ENCODE measurements at places on chromosomes 5 and 9.
A peak's percentile ranks its signal among the peaks of the same experiment; 100 is the strongest.

DNA sequence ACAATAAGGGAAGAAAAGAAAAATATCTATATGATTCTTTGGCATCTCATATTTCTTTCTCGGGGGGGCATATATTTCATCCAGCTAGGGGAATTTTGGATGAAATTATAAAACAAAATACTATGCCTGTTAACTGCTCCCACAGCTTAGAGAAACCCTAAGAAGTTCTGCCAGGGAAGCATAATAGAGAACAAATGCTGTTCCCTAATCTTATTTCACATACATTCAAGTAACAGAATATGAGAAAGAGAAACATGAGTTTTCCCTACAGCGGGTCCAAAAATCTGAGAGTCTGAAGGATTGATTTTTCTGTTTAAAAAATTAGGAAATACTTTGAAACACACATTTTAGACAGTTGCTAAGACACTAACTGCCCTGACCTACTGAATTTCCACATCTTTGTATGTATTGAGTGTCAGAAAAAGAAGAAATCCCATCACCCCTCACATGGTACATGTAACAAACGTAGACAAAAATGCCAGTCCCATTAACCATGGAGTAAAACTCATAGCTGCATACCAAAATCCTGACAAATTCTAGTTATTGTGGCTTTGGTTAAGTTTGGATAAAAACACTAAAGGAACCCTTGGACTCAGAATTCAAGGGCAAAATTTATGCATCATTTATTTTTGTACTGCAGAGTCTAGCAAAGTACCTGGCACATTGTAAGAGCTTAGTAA lies 620.2 kb upstream of the DMAC1 start:
- DNase-seq, result no peak

GRCh38 chr5:11622785-11623184 lies 281.5 kb downstream of the CTNND2 start:
- no peak for DNase-seq

GRCh38 chr9:9362332-9362731 lies 1250.5 kb downstream of the PTPRD start:
- no peak for DNase-seq

DNA sequence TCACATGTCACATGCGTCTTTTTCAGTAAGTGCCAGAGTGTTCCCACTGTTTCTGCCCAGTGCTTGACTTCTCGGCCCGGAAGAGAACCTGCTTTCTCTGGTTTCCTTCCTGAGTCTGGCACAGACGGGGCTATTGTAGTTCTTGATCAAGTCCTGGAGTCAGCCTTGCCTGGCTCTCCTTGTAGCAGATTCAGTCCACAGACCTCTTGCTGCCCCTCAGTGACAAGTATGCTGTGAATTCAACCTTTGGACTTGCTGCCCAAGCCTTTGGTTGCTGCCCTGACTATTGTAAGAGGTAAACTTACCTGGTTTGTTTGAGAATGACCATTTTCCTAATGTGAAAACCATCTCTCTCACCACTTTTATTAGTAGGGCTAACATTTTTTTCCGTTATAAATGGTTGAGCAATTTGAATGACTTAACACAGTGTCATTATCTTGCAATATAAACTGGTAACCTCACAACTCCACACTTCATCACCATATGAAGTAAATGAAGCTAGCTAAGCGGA lies 24.7 kb downstream of the ZBTB34 start:
- no peak for DNase-seq

- no peak for DNase-seq
Observed at GRCh38 chr5:65125591-65126541, 355.9 kb downstream of the ADAMTS6 start.

DNA sequence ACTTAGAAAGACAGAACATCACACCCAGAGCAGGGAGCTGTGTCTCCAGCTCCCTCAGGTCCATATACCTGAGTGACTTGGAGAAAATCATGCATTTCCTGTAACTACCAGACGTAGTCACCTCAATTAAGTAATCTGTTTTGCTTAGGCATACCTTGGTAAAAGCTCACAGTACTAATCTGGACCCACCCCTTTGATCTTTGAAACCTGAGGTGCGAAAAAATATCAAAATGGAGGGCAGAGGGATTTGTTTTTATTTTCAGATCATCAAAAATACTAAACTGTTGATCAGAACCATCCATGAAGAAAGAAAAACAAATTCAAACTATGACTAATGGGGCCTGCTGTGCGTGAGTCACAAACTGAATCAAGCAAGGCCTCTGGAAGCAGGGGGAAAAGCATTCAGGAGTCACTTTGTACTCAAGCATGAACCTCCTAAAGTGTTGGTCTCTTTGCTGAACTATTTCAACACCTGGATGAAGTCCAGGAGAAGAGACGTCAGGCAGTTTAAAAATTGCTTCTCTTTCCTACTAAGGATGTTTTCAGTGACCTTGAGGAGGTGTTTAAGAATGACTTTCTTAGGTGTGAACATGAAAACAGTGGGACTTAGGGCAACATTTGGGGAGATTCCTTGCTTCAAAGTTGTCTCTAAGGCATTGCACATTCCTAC lies 76.3 kb downstream of the MUSK start:
- peak; percentile 84 for DNase-seq

DNA sequence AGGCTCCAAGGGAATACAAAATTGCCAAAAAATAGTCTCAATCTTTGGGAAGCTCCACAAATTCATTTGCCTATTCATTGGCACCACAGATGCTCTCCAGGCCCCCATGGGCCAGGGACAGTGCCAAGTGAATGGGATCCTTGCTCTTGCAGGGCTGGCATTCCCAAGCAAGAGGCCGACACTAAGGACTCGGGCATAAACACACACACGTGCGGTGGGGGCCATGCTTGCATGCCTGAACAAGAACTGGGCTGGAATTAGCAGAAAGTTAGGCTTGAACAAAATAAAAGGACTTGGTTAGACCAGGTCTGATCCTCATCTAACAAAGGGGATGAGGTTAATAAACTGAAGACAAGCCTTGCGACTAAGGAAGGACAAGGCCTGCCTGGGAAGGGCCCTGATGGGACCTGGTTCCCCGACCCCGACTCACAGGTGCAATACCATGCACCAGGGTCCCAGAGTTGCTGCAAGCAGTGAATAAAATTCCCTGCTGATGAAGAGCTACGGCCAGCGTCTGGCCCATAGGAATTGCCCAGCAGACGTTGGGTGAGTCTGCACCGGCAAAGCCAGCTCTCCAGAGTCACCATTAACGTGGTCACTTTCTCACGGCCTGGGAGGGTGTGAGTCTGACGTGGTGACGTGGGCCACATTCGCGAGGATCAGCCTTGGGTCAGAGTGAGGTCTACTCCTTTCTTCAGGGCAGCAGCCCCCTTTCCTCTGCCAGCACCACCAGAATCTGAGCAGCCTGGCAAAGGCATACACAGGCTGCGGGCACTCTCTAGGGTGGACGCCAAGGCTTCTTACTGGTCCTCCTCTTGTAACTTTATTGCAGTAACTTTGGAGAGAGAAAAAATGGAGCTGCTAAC lies 77.4 kb upstream of the FCN1 start:
- DNase-seq, result no peak

- no peak for DNase-seq
Observed at GRCh38 chr5:159112436-159112835, 12.7 kb upstream of the EBF1 start.

DNA sequence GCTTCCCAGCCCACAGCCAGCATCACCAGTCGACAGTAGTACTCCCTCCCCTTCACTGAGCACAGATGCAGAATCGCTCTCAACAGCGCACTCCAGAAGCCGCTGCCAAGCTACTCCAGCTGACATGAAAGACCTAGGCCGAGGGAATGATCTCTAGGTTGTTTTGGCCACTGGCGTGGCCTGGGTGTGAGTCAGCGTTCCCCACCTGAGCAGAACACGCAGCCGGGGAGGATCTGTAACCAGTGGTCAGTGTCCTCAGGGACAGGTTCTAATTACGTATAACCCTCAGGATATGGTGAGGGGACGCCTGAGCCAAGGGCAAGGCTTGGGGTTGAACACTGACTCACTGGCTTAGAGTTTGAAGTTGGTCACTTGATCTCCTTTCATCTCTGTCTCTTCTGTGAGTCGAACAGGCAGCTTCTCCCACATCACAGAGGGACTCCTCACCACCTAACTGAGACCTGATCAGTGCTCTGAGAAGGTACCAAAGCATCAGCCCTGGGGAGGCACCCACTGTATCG lies 76.9 kb upstream of the IL17B start:
- DNase-seq, result no peak

- DNase-seq, result no peak
Observed at GRCh38 chr5:169415371-169415770, 114.4 kb upstream of the SLIT3 start.

GRCh38 chr5:167812871-167813270 lies 478.6 kb upstream of the WWC1 start:
- DNase-seq, result no peak

DNA sequence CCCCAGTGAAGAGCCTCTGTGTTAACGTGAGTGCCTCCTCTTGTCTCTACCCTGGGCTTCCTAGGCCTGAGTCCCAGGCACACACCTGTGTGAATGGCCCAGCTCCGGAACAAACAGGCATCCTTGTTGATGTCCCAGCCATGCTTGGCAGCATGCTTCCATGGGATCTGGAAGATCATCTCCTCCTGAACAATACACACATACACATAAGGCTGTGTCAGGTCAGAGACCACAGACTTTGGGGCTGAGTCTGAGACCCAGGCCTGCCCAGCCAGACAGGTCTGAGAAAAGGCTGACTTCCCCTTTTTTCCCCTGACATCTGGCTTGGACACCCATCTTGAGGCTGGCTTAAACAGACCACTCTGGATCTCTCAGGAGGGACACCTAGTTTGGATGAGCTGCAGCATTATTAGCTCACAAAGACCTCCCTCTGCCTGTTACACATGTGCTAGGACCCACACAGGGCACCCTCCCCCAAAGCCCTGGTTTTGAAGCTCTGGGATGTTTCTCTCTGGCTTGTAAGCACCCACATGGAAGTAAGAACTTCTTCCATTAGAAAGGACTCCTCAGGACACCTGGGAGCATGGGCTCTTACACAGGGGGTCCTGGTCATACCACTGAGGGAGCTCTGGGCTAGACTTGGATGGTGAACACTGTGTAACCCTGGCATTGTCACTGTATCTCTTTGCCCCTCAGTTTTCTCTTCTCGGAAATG lies 2.6 kb downstream of the IRF1 start:
- no peak for DNase-seq

GRCh38 chr5:96742538-96742937 lies 65.2 kb downstream of the ERAP1 start:
- no peak for DNase-seq

GRCh38 chr9:4167079-4167671 lies 132.7 kb downstream of the GLIS3 start:
- no peak for DNase-seq

DNA sequence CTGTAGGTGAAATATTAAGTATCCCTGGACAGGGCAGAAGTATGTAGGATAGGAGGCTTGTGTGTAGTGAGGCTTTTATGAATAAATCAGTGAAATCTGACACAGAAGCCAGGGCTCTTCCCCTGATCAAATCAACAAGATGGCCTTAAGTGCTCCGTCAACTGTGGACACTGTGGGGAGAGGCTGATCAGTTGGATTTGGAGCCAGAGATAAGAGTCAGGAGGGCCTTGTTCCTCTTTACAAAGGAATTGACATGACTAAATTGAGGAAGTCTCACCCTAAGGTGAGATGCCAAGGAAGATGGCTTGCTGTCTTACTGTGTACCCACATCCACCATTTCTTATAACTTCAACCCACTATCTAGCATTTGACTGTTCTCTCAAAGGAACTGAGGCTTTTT lies 91.6 kb upstream of the PRRC1 start:
- no peak for DNase-seq

GRCh38 chr9:75739884-75740611 lies 150.4 kb upstream of the PCSK5 start:
- DNase-seq, result no peak

GRCh38 chr5:55222985-55223811 lies 3.9 kb downstream of the MCIDAS start:
- no peak for DNase-seq

GRCh38 chr5:72121780-72122445 lies 14.6 kb downstream of the MAP1B start:
- DNase-seq, result no peak

GRCh38 chr5:1230551-1230950 lies 5.4 kb downstream of the SLC6A18 start:
- DNase-seq, result no peak

- DNase-seq, result no peak
Observed at GRCh38 chr5:67156976-67157583, 39.5 kb downstream of the CD180 start.

DNA sequence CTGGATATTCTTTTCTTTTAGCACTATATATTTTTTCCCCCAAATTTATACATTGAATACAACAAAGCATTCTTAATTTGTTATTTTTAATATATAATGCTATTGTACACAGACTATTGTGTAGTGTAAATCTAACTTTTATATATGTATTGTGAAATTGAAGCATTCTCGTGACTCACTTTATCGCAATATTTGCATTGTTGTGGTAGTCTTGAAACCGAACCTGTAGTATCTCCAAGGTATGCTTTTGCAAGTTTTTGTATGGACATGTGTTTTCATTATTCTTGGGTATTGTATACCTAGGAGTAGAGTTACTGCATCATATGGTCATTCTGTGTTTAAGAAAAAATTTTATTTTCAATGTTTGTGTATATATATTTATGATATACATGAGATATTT lies 49.6 kb downstream of the NSD1 start:
- peak; percentile 8 for DNase-seq

- DNase-seq, result no peak
Observed at GRCh38 chr5:82817897-82818676, 259.1 kb downstream of the TMEM167A start.

- DNase-seq, result no peak
Observed at GRCh38 chr5:128799945-128800344, 165.3 kb upstream of the SLC27A6 start.

DNA sequence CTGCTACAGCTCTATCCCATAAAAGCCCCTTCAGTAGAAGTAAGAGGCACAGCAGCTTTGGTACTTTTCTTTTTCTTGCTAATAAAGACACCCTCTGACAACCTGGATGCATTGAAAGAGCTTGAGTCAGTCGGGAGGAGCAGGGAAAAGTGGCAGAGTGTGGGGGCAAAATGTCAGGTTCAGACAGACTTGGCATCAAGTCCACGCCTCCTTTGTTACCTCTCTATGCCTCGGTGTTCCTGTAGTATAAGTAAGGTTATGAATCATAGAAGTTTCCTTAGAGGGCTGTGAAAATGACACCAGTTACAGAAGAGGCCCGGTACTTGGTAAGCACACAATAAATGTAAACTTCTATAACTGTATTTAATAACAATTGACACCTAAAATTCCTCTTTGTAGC lies 133.9 kb downstream of the ESM1 start:
- DNase-seq, result peak; percentile 29

- DNase-seq, result no peak
Observed at GRCh38 chr5:123997462-123998215, 485.7 kb downstream of the CSNK1G3 start.

- DNase-seq, result no peak
Observed at GRCh38 chr5:82593481-82593880, 315.3 kb upstream of the RPS23 start.

DNA sequence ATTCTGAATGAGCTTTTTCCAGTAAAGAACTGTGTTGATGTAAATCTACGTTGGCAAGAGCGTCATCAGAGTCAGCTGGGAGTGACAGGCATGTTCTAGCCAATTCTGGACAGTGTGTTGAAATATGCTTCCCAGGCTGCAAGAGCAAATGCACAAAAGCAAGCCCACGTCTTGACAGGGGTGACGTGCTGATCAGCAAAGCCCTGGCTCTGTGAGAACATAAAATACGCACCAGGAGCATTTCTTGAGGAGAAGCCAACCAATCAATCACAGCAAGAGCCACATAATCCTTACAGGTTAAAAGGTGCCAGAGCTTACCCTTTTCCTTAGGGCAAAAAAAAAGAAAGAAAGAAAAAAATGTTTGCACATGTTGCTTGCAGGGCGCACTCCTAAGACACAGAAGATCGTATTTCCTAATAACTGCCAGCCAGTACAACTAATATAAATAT lies 148.1 kb downstream of the PDE4D start:
- peak; percentile 93 for DNase-seq
